Bronchial smooth muscle cell (primary cell): ENCODE measurements at places on chromosomes 2 and 18. TPM values are rescaled to one million over a fixed set of nuclear protein-coding genes. Genes with fewer than 3 reads are reported as not detected.

The POTEC gene
- not detected in 2 replicates for total RNA-seq

The MOGAT1 gene
- total RNA-seq: not detected in 2 replicates

The CIB4 gene
- total RNA-seq: not detected in 2 replicates

The PROM2 gene
- 1.1 and 4.1 TPM in 2 replicates for total RNA-seq

The CXCR1 gene
- not detected in 2 replicates for total RNA-seq

The ZNF385B gene
- total RNA-seq: under 0.01 TPM in 1 of 2 replicates, not detected in the other

The NYAP2 gene
- total RNA-seq: not detected in 2 replicates

The SERPINB5 gene
- total RNA-seq: 0.16 and 0.34 TPM in 2 replicates

The PAIP2B gene
- 0.63 and 0.94 TPM in 2 replicates for total RNA-seq

The CNGA3 gene
- 0.16 TPM in 1 of 2 replicates, not detected in the other for total RNA-seq

The ZAP70 gene
- total RNA-seq: 0.09 and 0.16 TPM in 2 replicates

The PFN4 gene
- total RNA-seq: 0.43 and 0.63 TPM in 2 replicates

The HOXD12 gene
- total RNA-seq: not detected in 2 replicates

The NRP2 gene
- 21.3 and 41.9 TPM in 2 replicates for total RNA-seq

The ACMSD gene
- not detected in 2 replicates for total RNA-seq

The PARD6G gene
- 1.6 and 2.0 TPM in 2 replicates for total RNA-seq

The C2orf78 gene
- not detected in 2 replicates for total RNA-seq

The TEKT4 gene
- not detected in 2 replicates for total RNA-seq

The RSAD2 gene
- total RNA-seq: under 0.01 and 0.47 TPM in 2 replicates

The MAPRE3 gene
- total RNA-seq: 3.5 and 5.4 TPM in 2 replicates

The OSR1 gene
- total RNA-seq: 9.7 and 27.0 TPM in 2 replicates

The FBXO48 gene
- 0.26 and 0.32 TPM in 2 replicates for total RNA-seq

The ERFE gene
- total RNA-seq: 0.32 and 1.3 TPM in 2 replicates

The TUBA4B gene
- under 0.01 TPM in 1 of 2 replicates, not detected in the other for total RNA-seq

The SCYGR6 gene
- not detected in 2 replicates for total RNA-seq

The CHST10 gene
- total RNA-seq: 4.9 and 6.3 TPM in 2 replicates

The FBXO15 gene
- total RNA-seq: 0.79 and 2.1 TPM in 2 replicates

The PJVK gene
- total RNA-seq: 3.3 and 3.4 TPM in 2 replicates

The SCN9A gene
- total RNA-seq: 5.2 and 12.1 TPM in 2 replicates

The DNAH7 gene
- total RNA-seq: 0.94 and 1.6 TPM in 2 replicates

The RAX gene
- not detected in 2 replicates for total RNA-seq

The EPB41L3 gene
- total RNA-seq: 91.1 and 127 TPM in 2 replicates

The ZNF397 gene
- 19.2 and 21.0 TPM in 2 replicates for total RNA-seq
